ENCODE measurements at places on chromosomes 5 and 9.

DNA sequence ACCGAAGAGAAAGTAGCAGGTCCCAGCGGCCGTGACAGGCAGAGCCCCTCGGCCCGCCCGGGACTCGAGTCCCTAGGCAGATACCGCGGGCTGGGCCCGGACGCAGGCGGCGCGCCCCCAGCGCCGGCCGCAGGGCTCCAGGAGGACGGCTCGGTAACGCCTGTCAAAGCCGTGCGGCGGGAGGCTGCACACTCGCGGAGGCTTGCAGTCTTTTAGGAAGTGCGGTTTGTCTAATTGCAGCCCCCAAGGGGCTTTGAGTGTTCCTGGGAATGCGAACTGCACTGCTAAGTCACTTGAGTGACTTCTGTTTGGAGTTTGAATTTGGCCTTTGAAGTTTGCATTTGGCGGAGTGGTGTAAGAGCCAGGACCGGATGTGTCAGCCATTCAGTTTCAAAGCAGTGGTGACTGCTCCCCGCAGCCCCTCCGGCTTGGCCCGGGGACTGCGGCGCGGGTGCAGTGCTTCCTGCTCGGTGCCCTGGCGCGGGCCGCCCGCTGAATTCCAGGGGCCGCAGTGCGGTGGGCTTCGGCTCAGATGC, 1.3 kb downstream of the MAP3K1 start:
- peak; percentile 65 for DNase-seq

DNA sequence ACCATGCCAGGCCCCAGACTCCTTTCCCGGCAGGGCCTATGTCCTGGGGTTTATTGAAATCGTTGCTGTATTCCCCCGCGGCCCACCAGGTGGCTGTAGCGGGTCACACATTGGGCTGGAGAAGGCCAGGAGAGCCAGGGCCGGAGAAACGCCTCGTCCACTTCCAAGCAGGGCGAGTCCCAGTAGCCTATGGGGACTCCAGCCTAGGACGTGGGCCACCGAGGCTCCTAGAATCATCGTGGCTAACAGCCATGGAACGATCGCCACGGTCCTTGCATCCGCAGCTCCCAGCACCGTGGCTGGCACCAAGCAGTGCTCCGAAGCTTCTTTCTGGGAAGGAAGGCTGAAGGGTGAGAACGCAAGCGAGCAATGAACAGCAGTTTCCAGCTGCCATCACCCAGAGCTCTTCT, 87.7 kb downstream of the ENTREP1 start:
- peak; percentile 49 for DNase-seq

DNA sequence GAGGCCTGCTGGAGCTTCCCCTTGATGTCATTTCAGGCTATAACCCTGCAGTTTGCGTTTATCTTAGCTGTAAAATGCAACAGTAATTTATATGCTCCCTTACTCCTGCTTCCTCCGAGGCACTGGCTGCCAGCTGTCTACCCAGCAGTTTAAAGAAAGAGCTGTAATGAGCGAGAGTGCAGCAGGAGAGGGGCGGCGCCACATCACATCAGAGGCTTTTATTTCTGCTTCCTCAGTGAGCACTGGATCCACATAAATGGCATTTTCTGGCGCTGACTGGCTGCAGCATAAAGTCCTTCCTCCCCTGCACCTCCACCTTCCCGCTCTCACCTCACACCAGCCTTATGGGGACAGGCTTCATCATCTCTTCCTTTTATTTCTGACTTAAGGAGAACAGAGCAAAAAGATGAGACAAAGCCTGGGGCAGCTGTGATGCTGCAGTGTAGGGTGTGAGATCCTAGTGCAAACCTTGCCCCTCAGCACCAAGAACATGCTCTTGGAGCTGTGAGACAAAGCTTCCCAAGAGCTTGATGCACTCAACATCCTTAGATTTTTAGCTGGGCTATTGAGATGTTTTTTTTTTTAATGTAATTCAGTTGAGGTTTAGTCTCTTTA, 829.6 kb upstream of the ZNF608 start:
- DNase-seq = no peak

DNA sequence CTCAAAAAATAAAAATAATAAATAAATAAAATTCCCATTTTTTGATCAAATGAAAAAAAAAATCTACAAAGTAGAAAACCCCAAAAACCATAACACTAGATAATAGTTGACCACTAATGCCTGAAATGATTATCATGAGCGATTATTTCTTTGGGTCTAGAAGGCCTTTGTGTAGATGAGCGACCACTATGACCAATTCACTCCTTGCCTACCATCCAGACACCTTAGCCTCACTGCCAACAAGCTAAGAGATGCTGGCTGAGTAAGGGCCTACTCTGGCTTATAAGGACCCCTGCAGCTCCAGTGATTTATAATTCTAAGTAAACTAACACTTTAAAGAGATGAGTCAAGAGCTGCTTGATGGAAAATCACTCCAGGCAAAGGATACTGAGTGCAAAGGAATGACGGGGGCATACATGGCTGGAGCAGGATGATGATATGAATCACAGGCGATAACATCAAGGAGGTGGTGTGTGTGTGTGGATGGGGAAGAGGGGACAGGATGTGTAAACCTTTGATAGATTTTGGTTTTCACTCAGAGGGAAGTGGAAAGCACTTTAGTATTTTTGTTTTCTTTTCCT, 4.8 kb upstream of the F2RL1 start:
- peak; percentile 69 for DNase-seq

DNA sequence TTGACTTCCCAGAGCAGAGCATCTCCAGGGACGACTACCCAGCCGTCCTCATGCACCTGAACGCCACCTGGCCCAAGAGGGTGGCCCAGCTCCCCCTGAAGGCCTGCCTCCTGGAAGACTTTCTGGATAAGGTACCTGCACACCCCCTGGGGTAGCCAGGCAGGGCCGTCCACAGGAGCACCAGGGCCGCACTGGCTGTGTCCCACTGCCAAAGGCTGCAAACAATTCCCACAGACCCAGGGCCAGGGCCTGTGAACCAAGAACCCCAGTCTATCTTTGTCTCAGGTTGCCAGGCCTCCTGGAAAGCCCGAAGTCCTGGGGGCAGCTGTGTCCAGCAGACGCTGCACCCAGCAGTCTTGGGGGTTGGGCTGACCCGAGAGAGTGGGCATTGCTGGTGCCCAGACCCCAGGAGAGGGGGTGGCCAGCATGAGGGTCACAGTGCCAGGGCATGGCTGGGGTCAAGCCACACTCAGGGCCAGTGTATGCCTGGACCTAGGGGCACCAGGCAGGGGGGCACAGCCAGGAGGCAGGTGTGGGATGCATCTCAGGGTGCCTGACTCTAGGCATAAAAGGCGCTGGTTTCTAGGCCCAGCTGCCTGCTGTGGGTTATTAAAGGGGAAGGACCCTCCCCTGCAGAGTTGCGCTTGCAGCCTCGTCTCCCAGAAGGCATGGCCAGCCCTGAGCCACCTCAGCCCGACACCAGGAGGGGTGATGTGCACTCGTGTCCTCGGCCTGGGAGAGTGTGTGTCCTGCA, 17.7 kb downstream of the SLC6A18 start:
- no peak for DNase-seq

- DNase-seq = no peak
Measured at GRCh38 chr9:137044037-137044436, 1.9 kb downstream of the NPDC1 start.

GRCh38 chr9:32490601-32491000, 35.4 kb downstream of the RIGI start:
- DNase-seq = no peak

GRCh38 chr5:149448431-149448830, 69.3 kb upstream of the IL17B start:
- no peak for DNase-seq

- no peak for DNase-seq
Measured at GRCh38 chr9:130933114-130934046, 5.7 kb downstream of the FIBCD1 start.
